COR-L47 (cell line): ENCODE measurements at places on chromosomes 12 and 14.
A peak's percentile ranks its signal among the peaks of the same experiment; 100 is the strongest.

- DNase-seq: peak; percentile 8
These were observed 19.9 kb downstream of the PPP2R5C start for GRCh38 chr14:101781240-101782061.

DNA sequence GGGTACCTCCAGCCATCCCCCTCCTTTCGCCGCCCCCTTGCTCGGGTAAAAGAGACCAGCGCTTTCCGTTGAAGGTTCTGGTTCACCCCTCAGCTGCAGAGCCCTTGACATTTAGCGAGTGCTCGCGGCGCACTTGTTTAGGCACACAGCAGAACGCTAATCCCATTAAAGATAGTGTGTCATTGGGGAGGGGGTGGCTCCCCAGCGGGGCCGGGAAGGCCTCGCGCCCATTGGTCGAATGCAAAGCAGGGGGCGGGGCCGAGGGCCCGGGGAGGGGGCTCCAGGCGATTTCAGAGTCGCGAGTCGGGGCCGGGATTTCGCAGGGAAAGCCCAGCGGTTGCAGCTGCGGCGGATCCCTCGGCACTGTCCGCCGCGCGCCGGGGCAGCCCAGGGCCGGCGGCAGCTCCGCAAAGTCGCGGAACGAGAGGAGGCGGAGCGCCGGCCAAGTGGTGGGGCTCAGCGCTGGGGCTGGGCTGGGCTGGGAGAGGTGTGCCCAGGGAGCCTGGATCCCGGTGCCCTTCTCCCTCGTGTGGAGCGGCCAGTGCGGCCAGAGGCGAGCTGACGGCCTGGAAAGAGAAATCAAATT, 122.9 kb downstream of the TSPAN9 start:
- DNase-seq: peak; percentile 53

DNA sequence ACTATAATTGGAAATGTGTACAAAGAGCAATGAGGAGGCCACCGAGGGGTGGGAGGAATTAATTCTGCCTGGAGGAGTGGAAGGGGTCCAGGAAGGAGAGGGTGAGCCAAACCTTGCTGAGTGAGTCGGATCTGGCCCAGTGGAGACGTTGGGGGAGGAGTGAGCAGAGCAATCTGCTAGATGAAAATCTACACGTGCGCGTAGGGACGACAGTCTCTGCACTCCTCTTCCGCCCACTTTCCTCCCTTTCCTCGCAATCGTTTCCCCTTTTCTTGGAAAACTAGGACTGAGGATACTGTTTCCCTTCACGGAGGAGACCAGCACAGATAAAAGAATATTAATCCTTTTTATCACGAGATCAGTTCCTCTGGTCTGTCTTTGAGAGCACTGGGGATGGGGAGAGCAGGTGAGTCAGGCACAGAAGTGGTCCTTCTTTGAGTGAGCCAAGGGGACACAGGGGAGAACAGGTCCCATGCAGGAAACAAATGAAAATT, 2.9 kb upstream of the NAB2 start:
- DNase-seq: no peak

GRCh38 chr14:68172627-68173026, 353.0 kb downstream of the RAD51B start:
- no peak for DNase-seq

DNA sequence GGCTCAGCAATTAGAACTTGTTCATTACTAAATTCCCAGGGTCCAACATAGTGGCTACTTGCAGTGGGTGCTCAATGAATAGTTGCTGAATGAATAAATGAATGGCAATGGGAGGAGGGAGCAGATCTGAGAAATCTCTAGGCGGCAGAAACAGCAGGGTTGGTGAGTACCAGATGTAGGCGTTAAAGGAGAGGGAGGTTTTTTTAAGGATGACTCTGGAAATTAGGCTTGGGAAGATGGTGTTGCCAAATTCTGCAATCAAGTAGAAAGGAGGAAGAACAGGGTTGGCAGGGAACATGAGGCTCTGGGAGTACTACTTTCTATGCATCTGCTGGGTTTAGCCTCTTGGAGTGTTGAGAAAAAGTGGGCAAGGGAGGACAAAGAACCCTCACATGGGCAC, 207.1 kb downstream of the APAF1 start:
- DNase-seq: no peak

DNA sequence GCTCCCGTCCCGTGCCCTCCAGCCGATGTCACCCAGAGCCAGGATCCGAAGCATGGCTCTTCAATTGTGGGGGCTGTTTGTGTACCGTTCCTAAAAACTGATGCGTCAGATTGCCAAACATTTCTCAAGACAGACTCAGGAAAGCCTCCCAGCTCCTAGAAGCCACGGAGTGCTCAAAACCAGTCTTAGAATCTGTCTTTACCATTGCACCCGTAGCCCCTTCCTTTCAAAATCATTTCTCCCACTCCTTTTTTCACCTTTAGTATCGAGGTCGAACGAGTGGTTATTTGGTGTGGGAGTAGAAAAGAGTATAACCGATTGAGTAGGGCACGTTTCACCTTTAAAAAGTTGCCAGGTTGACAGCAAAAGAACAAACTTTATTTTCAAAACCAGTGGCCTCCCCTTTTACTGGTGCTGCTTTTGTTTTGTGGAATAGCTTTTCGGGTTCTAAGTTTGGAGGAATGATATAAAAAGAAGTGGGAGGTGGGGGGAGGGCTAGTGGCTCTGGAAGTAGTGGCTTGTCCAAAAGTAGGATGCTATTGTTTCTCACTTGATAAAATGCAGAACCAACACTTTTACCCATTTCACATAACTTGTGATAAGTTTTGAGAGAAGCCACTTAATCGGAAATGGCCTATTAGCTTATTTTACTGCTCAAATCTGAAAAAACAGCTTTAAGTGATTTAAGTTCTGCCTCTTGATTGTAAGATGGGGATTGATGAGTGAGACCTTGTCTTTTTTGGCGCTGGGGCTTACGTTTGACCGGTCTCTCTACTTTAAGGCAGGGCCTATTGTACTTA, 803 bp downstream of the STK38L start:
- no peak for DNase-seq

DNA sequence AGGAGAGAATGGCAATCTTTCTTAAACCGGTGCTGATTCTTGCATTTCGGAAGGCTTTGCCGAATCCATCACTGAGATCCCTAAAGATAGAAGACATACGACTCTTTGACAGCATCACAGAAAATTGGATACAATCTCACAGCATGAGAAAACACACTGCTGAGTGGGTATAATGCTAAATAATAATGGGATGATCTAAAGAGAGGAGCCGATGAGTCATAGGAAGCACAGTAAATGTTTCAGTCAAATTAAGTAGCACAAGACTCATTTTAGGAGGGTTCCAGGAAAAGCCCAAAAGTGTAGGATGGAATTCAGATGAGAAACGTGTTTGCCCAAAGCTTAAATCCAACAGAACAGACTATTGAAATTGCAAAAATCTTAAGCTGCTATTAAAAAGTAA, 81.7 kb downstream of the CPNE8 start:
- DNase-seq: no peak

GRCh38 chr12:51692016-51692415, 101.0 kb downstream of the SCN8A start:
- DNase-seq: no peak

- no peak for DNase-seq
These were observed 4.4 kb downstream of the AVIL start for GRCh38 chr12:57813971-57814772.

- DNase-seq: no peak
These were observed 115.7 kb downstream of the SAMD4A start for GRCh38 chr14:54682578-54682977.

DNA sequence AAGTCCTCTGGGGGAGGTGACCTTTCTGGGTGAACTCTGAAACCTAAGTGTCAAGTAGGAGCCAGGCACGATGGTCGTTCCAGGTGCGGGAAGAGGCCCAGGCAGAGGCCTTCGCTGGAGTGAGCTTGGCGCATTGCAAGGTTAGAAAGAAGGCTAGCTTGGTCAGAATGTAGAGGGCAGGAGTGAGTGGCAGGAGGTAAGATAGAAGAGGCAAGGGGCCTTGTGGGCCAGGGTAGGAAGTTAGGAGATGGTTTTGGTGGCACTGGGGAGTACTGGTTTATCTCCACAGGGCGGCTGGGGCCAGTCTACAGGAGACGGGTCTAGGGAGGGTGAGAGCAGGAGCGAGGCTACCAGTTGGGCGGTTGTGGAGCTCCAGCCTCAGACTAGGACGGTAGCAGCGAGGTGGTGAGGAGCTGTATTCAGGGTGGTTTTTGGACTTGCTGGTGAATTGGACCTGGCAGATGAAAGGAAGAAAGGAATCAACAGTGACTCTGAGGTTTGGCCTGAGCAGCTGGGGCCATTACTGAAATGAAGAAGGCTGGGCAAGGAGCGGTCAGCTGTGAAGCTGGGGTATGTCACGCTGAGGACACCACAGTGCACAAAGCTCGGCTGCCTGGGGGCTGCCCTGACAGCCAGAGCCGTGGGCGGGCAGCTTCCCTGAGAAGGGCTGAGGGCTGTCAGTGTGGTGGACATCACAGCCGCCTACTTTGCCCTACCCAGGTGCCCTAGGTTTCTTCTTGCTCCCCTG, 9.0 kb downstream of the MLXIP start:
- no peak for DNase-seq

- DNase-seq: no peak
These were observed 834.9 kb downstream of the SLC6A15 start for GRCh38 chr12:84077679-84078078.

DNA sequence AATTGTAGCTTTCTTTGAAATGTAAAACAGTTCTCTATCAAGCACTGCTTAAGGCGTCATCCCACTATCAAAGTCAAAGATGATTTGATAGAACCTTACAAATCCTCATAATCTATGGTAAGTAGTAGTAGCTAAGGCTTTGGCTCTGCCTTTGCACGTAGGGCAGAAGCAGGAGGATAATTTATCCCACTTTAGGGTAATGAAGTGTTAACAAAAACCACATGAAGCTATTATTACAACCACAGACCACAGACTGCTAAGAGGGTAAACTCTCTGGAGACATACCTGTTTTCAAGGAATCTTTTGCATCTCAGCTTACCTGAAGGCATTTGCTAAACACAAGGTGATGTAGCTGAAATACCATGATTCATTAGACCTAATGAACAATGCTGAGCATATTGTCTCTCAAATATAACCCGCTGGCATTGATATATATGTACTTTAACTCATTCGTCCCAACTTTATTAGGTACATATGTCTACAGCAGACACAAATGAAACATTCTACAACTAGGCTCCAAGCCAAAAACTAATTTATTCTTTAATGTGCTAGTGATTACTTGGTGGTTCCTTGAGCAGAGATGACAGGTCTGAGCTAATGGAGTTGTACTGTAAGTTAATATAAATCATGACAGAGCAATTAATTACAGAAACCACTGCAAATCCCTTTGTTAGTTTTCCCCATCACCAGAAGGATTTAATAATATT, 368.8 kb downstream of the ETNK1 start:
- DNase-seq: no peak

DNA sequence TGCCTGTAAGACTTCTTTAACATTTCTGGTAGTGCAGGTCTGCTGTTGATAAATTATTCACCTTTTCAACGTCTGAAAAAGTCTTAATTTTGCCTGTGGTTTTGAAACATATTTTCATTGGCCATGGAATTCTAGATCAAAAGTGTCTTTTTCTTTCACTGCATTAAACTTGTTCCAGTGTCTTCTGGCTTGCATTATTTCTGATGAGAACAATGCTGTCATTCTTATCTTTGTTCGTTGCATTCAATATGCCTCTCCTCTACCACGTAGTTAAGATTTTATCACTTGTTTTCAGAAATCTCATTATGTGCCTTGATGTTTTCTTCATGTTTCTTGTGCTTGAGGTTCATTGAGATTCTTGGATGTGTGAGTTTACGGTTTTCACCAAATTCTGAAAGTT, 13.4 kb upstream of the KIF26A start:
- DNase-seq: no peak

GRCh38 chr12:26122681-26123481, 2.0 kb downstream of the BHLHE41 start:
- DNase-seq: no peak

DNA sequence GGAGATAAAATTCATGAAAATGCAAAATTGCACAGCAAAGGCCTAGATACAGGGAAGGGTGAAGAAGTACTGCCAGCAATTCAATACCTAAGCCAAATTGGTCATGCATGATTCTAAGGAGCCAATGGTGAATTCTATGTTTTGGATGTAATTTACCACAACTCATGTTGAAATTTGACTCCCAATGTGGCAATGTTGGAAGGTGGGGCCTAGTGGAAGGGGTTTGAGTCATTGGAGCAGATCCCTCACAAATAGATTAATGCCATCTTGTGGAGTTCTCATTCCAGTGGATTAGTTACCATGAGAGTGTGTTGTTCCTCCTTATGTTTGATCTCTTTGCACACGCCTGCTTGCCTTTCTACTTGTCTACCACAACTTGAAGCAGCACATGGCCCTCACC, 194.0 kb upstream of the ALG10 start:
- DNase-seq: no peak

- DNase-seq: no peak
These were observed 42.9 kb downstream of the ARID4A start for GRCh38 chr14:58341152-58341748.

DNA sequence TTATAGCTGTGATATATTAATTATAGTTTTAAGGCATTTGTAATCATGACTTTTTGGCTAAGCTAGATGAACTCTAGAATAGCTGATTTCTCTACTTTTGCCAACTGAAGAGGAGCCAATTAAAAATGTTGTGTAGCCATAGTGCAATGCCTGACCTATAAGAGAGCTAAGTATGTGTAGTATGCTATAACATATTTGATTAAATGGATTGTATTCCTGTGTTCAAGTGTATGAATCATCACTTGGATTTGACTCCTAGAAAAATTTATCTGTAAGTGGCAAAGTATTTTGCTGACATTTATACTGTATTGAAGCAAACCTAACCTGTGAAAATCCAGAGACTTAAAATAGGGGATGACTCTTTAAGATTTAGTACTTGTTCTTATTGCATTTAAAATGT, 34.2 kb downstream of the PCNX4 start:
- no peak for DNase-seq

- peak; percentile 51 for DNase-seq
These were observed 8.7 kb upstream of the SLC4A8 start for GRCh38 chr12:51415931-51416330.

DNA sequence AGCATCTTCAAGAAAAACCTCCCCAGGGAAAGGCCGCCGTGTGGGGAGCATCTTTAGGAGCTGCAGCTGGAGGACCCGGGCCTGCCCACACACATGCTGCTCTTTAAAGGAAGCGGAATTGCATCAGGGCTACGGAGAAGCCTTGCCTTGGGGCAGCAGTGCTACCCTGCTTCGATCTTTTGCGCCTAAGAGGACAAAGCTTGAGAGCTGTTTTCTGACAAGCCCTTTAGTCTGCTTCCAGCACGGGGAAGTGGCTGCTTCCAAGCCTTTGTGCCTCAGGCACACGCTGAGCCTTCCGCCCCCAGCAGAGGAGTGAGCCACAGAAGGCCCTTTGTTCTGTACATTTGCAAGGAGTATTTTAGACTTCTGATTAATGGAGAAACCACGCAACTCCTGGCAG, 31.5 kb downstream of the COA8 start:
- DNase-seq: peak; percentile 18
